ENCODE measurements at places on chromosomes 1 and 21.

DNA sequence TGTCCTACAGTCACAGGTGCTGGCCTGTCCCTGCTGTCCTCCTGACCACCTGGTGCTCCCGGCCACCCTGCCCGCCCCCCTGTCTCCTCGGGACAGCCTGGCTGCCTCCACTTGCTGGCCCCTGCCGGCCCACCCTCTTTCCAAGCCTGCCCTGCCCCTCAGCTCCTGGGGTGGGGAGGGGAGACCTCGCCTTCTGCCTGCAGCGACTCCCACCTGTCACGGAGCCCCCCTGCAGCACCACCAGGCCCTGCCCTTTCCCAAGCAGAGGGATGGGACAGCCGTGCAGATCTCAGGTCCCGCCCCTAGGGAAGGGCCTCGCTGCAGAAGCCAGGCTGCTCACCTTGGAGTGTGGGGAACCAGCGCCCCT is 7.5 kb downstream of the LRRC3 start:
- no peak for DNase-seq

- no peak for DNase-seq
Observed at GRCh38 chr1:246791303-246791918, 67.2 kb downstream of the SCCPDH start.

DNA sequence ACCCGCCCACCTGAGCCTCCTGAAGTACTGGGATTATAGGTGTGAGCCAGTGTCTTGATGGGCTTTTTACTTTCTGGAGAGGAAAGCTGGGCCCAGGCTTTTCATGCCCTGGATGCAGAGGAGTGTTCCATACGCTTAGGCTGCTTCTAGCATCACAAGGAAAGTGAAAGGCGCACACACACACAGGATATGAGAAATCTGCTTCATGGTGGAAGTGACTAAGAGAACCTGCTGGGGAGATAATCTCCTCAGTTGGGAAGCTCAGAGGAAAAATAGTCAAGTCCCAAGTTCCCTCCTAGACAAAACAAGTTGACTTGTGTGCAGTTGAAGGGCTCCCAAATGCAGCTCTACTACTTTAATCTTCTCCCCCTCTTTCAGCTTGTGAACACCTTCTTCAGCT is 2.2 kb downstream of the NUDC start:
- no peak for DNase-seq

GRCh38 chr1:117695796-117696490 is 90.1 kb downstream of the TENT5C start:
- no peak for DNase-seq

GRCh38 chr1:223338811-223339746 is 24.9 kb downstream of the SUSD4 start:
- DNase-seq = no peak

DNA sequence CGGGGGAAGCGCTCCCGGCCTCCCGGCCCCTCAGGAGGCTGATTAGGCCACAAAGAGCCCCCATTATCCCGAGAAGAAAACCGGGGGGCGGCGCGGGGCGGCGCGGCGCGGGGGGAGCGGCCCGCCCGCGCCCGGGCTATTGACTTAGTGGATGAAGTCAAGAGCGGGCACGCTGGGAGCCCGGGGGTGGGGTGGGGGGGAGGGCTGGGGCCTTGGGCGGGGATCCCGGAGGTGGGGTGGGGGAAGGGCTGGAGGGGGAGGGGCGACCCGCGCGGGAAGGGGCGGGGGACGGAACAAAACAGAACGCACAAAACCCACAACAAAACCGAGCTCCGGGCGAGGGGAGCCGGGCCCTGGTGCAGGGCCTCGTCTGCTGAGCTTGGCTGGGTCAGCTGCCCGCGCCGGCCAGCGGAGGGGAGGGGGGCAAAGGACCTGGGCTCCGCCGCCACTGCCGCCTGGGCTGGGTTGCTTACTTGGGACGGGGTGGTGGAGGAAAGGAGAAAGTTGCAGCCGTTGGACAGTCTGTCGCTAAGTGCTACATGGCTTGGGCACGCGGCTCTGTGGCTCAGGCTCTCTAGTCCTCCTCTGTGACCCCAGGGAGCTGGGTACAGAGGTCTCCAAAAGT is 16.3 kb downstream of the PAX7 start:
- DNase-seq = no peak

DNA sequence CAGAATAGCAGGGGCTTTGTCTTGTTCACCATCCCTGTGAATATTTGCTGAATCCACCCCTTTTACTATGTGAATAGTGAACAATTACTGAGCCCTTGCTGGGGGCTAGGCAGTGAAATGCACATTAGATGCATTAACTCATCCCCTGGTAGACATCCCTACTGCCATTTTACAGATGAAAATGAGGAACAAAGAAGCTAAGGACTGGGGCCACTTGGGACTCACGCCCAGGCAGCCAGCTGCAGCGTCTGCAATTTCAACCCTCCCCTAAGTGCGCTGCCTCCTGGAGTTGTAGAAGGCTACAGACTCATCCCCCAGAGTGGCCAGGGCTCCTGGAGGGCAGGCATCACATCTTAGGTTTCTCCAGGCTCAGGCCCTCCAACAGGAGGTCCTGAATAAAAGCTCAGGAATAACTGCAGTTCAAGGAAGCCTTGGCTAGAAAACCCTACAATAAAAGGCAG is 31.6 kb downstream of the CAPZB start:
- no peak for DNase-seq

Measured in NCI-H510A (cell line).